ENCODE measurements at places on chromosomes 2 and 18.
A peak's percentile ranks its signal among the peaks of the same experiment; 100 is the strongest.

DNA sequence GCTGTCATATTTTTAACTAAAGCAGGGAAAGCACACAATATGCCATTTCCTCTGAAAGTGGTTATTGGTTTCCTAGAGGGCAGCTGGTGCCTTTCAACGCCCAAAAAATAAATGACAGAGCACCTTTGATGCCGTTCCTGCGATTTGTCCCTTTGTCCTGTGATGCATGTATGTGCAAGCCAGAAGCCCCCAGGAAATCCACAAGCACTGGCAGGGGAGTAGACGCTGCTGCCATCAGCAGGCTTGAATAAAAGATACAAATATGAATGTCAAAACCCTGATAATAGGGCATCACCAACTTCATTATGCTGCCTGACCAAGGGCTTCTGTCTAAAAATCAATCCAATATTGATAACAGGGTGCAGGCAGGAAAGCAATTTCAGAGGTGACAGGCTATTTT lies 246.1 kb downstream of the FBXO15 start:
- no peak for DNase-seq

DNA sequence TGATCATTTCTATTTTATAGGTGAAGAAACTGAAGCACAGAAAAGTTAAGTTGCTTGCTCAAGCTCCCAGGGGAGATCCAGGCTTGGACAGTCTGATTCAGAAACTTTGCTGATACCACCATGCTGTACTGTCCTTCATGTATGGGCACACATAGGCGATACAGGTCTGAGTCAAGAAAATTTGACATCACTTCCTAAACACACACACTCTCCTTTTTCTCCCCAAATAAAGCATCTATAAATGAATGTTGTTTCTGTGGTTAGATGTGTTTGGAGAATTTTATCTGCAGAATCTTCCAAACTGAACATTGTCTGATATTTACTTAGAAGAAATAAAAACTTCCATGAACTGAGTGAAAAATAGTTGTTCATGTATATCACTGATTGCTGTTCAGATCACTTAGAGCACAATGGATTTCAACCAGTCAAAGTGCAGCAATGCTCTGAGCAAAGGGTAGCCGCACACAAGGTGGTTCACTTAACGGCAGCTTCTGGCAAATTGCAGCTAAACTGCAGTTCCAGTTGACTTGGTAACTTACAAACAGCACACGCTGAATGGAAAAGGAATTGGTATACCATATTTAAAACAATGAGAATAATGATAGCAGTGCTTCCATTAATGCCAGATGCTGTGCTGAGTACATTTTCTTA lies 10.0 kb upstream of the AGFG1 start:
- DNase-seq: no peak

- peak; percentile 42 for DNase-seq
These were observed 6.3 kb downstream of the TNFAIP6 start for GRCh38 chr2:151363709-151364108.

DNA sequence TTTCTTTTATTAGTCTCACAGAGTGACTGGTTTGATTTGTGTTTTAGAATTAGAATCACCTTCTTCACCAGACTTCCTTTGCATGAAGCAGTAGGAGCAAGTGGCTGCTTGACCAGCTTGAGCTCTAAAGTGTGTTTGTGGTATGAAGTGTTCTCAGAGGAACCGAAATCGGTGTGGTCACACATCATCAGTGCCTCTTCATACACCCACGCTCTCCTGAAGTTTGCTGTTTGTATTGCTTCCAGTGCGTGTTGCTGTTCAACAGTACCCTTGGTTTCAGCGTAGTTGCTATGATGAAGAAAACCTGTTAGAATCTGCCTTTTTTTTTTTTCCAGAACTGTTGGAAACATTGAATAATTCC lies 77.9 kb downstream of the LIMS1 start:
- DNase-seq: no peak

- DNase-seq: no peak
These were observed 17.8 kb downstream of the CRIM1 start for GRCh38 chr2:36373149-36373926.

GRCh38 chr2:225037415-225038230 lies 4.6 kb downstream of the DOCK10 start:
- no peak for DNase-seq

- peak; percentile 62 for DNase-seq
These were observed 652 bp downstream of the PPM1B start for GRCh38 chr2:44169155-44169898.

GRCh38 chr18:43396266-43396665 lies 119.0 kb upstream of the SYT4 start:
- DNase-seq: no peak

DNA sequence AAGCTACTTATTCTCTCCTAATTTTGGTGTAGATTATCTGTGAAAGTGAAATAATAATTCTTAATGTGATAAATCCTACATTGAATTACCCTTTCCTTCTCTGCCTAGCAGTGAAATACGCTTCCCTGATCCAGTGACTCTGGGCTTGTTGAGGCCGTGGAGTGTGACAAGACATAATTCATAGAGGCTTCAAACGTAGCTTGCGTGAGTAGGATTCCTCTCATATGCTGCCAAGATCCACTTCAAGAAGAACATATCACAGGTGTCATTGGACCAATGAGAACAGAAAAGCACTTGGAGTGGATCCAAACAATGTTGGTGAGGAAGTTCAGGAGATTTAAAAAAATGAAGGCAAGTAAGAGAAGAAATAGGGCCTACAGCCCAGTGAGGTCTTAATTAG lies 221.3 kb upstream of the TMEFF2 start:
- DNase-seq: no peak

DNA sequence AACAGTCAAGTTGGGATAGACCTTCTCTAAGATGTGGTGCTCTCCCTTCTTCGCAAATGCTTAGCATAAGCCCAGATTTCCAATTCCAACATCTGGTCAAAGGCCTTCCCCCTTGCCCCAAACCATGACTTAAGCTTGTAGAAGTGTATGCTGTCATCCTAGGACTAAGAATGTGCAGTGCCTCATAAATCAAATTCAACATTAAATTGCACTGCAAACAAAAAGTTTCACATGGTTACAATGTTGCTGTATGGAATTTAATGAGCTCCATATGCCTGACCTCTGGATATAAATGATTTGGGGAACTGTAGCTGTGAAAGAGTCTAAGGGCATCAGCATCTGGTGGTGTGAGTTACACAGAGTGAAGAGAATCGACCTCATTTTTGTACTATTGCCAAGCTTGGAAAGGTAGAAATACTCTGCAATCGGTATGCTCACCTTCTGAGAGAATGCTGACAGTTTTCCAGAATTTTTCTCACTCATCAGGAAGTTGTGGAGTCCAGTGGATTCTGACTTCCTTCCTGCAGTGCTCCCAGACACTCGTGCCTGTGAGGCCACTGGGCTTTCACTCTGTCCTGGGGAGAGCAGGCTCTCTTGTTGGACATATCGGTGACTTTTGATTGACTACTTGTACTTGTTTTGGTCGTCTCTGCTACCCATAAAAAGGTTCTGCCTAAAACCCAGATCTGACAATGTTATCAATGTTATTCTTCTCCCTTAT lies 40.6 kb downstream of the FASTKD2 start:
- peak; percentile 24 for DNase-seq

GRCh38 chr2:157922336-157922735 lies 46.2 kb upstream of the ACVR1 start:
- no peak for DNase-seq

GRCh38 chr2:128641421-128642080 lies 322.9 kb upstream of the HS6ST1 start:
- DNase-seq: no peak

GRCh38 chr2:203394519-203395227 lies 66.5 kb downstream of the ABI2 start:
- no peak for DNase-seq

DNA sequence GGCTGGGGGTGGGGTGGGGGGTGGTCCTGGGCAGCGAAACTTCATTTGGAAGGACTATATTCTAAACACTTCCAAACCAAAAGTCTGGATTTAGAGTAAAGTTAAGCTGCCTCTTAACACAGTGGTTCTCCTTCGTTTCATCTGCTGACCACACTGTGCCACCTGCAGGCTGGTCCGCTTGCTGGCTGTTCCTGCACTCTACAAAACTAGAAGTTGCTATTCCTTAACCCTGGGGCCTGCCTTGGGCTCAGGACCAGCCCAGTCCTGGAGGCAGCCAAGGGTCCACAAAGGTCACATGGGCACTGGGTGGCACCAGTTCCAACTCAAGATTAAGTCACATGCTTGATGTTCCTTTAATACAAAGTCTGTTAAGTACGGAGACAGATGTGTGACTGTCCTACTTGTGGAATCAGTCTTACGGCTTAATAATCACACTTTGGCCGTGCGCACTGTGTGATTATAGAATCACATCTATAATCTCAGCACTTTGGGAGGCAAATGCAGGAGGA lies 195.4 kb downstream of the FAM210A start:
- DNase-seq: peak; percentile 83

DNA sequence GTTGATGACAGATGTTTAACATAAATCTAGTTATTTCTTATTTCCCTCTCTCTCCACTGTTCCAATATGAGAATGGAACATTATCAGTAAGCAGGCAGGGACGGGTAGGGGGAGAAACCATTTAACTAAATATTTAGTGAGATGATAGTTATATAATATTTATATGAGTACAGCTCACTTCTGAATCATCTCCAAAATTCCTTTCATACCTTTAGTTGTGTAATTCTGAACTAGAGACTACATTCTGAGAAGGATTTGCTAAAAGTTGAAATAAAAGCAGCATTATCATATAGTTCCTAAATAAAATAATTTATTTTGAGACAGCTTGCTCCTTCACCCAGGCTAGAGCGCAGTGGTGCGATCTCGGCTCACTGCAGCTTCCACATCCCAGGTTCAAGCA lies 41.4 kb downstream of the B4GALT6 start:
- DNase-seq: no peak

DNA sequence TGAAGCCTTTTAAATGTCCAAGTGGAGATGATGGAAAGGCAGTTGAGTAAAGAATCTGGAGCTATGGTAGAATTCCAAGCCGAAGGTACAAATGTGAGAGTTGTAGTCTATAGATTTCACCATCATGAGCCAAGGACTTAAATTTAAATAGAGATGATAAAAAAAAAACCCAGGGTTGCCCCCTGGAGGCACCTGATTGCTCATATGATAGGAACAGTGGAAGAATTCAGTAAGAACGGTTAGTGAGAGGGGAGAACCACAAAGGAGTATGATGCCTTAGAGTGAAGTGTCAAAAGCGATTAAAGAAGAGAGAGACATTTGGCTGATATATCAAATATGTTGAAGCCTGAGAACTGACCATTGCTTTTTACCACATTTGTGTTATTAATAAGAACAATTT lies 11.9 kb downstream of the NYAP2 start:
- no peak for DNase-seq

DNA sequence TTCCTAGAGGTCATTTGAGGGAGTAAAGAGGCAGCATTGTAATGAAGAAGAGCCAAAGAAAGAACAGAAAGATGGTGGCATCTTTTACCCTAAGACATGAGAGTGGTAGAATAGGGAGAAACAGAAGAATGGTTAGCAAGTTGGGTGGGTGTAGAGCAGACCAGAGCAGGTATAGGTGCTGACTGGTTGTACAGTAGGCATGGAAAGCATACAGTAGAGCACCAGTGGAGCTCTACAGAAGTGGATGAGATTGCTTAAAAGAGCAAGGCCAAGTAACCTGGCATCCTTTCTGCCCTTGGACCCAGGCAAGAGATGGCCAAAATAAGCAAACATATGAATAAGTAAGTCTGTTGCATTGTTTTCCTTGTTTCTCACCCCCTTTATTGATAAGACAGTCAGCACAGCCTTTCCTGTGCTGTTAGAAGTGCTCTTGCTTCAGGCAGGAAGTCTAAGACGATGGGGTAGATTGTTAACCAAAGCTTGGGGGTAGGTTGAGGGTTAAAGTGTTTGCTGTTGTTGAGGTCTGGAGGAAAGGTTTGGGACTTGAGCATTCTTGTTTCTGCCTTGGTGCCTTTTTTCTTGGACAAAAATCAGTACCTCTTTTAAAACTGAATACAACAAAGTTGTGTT lies 76.9 kb downstream of the DIS3L2 start:
- DNase-seq: peak; percentile 29

DNA sequence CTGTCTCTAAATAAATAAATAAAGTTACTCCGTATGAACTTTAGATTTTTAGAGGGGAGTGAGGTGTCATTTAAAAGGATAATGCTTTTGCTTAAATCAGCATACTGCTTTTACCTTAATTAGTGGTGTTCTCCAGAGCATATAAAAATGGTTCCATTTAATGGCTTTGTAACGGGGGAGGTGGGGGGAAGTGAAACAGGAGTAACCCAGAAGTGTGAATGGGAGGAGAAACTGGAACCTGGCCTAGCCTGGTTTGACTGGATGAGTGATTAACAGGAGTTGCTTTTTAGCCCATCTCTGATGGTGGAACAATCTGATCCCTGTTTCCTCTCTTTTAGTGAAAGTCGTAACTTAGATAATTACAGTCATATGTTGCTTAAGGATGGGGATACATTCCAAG lies 1.6 kb downstream of the CNDP2 start:
- no peak for DNase-seq

DNA sequence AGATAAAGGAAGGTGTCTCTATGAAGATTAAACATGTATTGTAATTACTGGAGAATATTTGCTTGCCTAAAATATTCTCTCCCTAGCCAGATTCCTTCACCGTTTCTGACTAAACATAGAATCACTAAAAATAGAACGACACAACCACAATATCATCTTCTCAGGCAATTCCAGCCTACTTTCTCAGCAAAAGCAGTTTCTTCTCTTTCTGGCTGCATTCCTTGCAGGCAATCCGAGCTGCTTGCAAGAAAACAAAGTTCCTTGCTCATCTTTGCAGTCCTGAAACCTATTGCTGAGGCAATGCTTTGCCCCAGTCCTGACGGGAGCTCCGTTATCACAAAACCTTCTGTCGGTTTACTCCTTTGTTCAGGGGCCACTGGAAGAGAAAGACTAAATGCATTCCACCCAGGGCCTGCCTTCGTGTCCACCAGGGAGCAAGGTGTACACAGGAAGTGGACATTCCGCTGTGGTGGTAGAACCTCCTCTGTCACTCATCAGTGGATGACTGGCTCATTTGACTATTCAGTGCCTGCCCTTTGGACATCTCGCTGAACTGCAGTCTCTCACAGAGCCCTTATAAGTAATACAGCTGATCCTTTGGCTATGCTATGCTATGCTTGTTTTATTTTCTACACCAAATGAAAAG lies 239.2 kb upstream of the DOK6 start:
- DNase-seq: no peak

DNA sequence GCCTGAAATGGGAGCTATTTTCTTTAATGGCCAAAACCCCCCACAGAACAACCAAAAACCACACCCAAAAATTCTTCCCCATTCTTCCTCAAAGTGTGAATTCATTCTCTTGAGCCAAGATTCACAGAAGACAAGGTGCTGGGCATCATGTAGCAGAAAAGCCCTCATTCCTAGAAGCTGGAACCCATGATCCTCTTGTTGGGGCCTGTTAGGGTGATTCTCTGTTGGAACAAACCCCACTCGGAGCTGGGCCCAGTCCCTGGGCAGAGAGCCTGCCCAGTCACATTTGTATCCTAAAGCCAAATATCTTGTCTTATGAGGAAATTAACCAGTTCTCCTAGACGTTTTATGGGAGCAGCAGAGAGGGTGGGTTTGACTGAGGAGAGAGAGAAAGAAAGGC lies 22.8 kb upstream of the VPS4B start:
- no peak for DNase-seq

GRCh38 chr2:147980940-147981528 lies 39.5 kb downstream of the ORC4 start:
- DNase-seq: no peak
